ENCODE measurements at places on chromosomes 3 and 15.

GRCh38 chr15:23877502-23878412 lies 190.7 kb upstream of the NDN start:
- DNase-seq: no peak

DNA sequence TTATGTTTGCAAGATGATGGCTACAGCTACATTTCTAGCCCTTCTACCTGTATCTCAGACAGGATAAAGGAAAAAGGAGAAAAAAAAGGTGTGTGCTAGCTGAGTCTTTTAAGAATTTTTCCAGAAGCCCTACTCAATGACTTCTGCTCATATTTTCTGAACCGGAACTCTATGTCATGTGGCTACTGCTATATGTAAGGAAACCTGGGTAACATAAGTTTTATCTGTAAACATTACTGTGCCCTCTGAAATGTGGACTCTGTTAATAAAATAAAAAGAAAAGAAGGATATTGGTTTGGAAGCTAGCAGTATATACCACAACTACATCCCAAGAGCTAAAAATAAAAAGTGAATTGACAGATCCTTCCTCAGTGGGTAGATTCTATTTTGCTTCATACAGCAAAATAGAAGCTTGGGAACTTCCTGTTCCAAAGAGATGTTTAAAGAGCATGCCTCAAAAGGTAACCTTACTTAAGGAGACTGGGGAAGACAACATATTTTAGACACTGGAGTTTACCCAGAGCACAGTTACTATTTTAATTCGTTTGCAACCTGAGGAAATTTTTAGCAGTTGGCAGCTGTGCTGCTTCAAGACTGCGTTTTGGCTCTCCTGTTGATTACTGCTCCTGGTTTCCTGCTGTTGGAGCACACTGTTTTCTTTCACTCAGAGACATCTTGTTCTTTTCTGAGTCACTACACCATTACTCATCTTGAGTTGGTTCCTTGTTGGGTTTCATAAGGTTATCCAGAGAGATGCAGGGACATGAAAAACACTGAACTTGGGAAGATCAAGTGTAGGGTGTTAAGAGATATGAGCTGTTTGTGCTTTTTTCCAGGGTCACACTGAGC lies 280.7 kb downstream of the NFKBIZ start:
- no peak for DNase-seq

DNA sequence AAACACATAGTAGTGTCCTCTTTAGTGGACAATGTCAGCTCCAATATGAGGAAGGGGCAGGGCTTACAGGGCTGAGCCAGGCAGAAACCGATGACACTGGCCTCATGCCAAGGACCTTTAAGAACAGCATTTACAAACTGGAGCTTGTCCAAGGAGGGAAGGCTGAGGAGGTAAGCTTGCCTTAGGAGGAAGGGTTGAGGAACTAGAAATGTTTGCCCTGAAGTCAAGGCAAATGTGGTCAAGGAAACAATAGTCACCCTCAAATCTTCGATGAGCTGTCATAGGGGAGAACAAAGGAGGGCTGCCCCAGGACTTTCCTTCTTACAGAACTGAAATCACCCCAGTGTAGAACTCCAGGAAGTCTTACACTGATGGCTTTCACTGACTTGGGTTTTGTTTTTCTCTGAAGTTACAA lies 136.4 kb downstream of the LIPC start:
- no peak for DNase-seq

GRCh38 chr3:82058809-82059208 lies 297.4 kb upstream of the GBE1 start:
- DNase-seq: no peak

DNA sequence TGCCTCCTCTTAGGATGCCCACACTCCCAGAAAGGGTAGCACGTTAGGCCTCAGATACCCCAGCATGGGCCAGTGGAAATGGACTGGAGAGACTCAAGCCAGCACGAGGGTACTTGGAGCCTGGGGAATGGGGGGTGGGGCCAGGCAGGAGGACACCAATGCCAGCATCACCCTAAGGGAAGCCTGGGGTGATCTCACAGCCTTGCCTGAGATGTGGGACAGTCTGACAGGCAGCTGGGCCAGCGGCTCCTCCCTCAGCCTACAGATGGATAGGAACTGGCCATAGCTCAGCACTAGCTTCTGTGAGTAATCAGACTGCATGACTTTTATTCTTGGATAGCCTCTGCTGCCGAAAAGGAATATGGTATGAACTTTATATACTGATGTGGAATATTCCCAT lies 59.6 kb upstream of the MRPS22 start:
- DNase-seq: no peak

GRCh38 chr3:185103359-185104127 lies 49.3 kb downstream of the C3orf70 start:
- DNase-seq: no peak

Measured in stimulated activated CD8-positive, alpha-beta memory T cell treated with anti-CD3 and anti-CD28 coated beads, Interleukin-7, amount 100 ng/mL, for 1 hour (primary cell).